ENCODE measurements at places on chromosomes 1 and 21.

- H3K4me1 ChIP-seq = peaks cover 14% of the 10 kb centered on the region
- H3K4me3 ChIP-seq = no peak overlapping the region
- H3K27me3 ChIP-seq = no peaks in the 10 kb centered on the region
Observed at GRCh38 chr1:53299233-53299632, 28.6 kb downstream of the LRP8 start.

DNA sequence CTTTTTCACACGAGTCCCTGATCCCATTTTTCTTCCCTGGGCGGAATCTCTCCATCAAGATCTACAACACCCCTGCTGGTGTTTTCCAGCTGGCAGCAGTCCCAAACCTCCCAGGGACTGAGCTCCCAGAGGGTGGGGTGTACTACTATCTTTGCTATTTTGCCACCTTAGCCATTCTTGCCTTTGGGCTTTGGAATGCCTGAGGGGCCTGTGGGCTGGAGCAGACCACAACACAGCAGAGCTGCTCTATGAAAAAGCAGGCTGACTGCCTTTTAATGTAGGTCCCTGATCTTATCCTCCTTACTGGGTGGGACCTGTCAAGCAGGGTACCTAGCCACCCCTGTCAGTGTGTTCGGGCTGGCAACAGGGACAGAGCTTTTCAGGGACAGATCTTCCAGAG, 91.9 kb downstream of the KCNT2 start:
- no peak overlapping the region for H3K27ac ChIP-seq
- no peaks in the 10 kb centered on the region for H3K27me3 ChIP-seq
- no peaks in the 10 kb centered on the region for H3K4me1 ChIP-seq
- no peak overlapping the region for H3K4me3 ChIP-seq
- H3K36me3 ChIP-seq = no peaks in the 10 kb centered on the region

GRCh38 chr1:27660300-27660835, 11.6 kb downstream of the IFI6 start:
- DNase-seq = no peak
- H3K27me3 ChIP-seq = no peaks in the 10 kb centered on the region
- no peaks in the 10 kb centered on the region for H3K36me3 ChIP-seq

- H3K27me3 ChIP-seq = peaks cover 16% of the 10 kb centered on the region
- H3K27ac ChIP-seq = no peak overlapping the region
- DNase-seq = no peak
- no peaks in the 10 kb centered on the region for H3K36me3 ChIP-seq
Observed at GRCh38 chr1:116457946-116458604, 85.0 kb downstream of the ATP1A1 start.

GRCh38 chr1:181117648-181118449, 29.3 kb downstream of the IER5 start:
- no peaks in the 10 kb centered on the region for H3K27me3 ChIP-seq
- H3K4me1 ChIP-seq = peaks cover 24% of the 10 kb centered on the region
- no peak overlapping the region for H3K27ac ChIP-seq
- H3K4me3 ChIP-seq = no peak overlapping the region

DNA sequence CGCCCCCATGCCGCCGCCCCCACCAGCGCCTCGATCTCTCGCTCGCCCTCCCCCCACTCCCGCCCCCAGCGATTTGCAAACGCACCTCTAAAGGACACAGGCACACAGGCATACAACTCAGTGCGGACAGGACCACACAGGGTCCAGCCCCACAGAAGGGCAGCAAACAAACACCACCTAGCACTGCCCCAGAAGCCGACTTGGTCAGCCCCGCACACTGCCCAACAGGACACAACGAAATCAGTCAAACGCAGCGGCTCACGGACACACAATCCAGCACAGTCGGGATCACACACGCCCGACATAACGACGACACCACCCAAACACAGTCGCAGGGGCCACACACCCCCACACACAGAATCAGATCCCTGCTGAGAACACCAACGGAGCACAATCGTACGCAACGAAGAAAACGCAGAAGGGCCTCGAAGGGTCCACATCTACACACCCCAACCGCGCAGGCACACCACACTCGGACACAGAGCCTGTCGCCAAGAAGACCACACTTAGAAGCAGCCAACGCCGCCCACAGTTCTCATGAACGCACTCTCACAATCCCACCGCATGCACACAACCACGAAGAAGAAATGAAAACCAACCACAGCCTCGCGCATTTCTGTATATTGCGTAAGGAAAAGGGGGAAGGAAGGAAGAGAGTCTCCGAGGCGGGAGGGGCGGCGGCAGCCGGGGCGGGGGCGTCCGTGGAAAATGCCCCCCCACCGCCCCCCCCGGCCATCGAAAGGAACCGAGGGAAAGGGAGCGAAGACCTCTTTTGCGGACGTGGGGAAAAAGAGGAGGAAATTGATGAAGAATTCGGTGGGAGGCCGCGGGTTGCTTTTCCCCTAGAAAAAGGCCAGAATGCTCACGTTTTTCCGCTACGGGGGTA, 481 bp downstream of the TAL1 start:
- no peak overlapping the region for H3K4me3 ChIP-seq
- no peak overlapping the region for H3K27ac ChIP-seq
- H3K4me1 ChIP-seq = peaks cover 3% of the 10 kb centered on the region
- peaks cover 95% of the 10 kb centered on the region for H3K27me3 ChIP-seq
- no peaks in the 10 kb centered on the region for H3K36me3 ChIP-seq

DNA sequence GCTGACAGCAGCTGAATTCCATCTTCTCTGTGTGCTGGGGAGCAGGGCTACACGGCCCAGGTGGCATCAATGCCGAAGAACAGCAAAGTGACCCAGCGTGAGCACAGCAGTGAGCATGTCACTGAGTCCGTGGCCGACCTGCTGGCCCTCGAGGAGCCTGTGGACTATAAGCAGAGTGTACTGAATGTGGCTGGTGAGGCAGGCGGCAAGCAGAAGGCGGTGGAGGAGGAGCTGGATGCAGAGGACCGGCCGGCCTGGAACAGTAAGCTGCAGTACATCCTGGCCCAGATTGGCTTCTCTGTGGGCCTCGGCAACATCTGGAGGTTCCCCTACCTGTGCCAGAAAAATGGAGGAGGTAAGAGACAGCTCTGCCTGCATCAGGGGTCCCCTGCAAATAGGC, 16.6 kb downstream of the SLC6A17 start:
- H3K27me3 ChIP-seq = peaks cover 24% of the 10 kb centered on the region
- no peak for DNase-seq
- H3K27ac ChIP-seq = no peak overlapping the region
- no peaks in the 10 kb centered on the region for H3K36me3 ChIP-seq

DNA sequence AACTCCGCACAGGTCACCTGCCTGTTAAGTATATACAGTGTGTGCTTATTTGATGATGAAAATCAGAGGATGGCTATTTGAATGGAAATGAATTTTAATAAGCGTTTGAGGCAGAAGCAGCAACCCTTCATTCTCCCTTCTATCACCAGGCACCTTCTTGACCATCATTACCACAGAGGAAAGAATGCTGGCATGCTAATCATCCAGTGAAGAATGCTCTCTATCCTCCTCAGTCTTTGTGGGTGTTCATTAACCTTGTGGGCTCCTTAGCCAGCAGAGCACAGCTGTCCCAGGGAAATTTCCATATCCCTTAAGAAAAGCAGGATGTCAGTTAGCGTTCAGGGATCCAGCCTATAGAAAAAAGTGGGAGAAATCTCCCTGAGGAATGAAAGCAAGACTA, 428.0 kb upstream of the CAMK1G start:
- H3K27me3 ChIP-seq = no peaks in the 10 kb centered on the region
- H3K27ac ChIP-seq = no peak overlapping the region
- H3K4me1 ChIP-seq = no peaks in the 10 kb centered on the region
- no peak for DNase-seq

DNA sequence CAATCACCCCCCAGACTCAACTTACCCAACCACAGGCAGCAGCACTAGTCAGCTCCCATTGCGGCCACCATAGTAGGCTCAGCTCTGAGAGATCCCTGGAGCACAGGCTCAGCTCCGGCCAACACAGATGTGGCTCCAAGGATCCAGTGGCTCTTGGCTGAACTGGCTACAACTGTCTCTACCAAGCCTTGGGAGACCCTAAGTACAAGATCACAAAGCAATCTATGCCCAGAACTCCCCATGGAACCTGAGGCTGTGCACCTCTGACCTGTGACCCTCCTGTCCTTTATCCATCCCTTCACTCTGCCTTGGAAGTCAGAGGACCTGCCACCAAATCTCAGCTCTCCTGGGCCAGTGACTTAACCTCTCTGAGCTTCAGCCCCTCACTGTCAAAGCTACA, 61.8 kb upstream of the GJB5 start:
- H3K4me1 ChIP-seq = no peaks in the 10 kb centered on the region
- H3K27ac ChIP-seq = no peak overlapping the region
- no peaks in the 10 kb centered on the region for H3K27me3 ChIP-seq
